ENCODE measurements at places on chromosomes 5 and 9. TPM values are rescaled to one million over a fixed set of nuclear protein-coding genes. Genes with fewer than 3 reads are reported as not detected.

- no peak for DNase-seq
Measured at GRCh38 chr5:115072266-115073064, 97.2 kb downstream of the TRIM36 start.

DNA sequence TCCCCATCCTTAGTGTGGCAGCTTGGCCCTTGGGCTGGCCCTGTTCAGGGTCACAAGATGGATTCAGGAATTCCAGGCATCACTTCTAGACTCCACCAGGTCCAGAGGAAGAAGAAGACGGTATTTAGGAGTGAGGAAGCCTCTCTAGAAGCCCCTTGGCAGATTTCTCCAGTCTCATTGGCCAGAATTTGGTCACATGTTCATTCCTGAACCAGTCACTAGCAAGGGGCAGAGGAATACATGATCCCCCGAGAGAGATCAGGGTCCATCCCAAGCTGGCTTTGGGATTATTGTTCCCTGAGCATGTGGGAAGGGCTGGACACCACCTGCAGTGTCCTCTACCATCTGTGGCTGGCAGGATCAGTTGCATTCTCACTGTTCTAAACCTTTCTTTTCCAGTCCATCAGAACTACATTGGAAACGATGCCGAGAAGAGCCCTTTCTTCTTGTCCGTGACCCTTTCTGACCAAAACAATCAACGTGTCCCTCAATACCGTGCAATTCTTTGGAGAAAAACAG is 48.5 kb downstream of the GARNL3 start:
- DNase-seq = no peak

EDIL3 gene
- 13.8 TPM for total RNA-seq

ROPN1L gene
- 0.95 TPM for total RNA-seq

- peak; percentile 89 for DNase-seq
Measured at GRCh38 chr5:7876867-7877266, 7.9 kb downstream of the MTRR start.

GRCh38 chr5:124790301-124790894 is 44.0 kb upstream of the ZNF608 start:
- DNase-seq = peak; percentile 29

- no peak for DNase-seq
Measured at GRCh38 chr5:145506185-145506850, 328.8 kb downstream of the PRELID2 start.

MGAT1 gene
- 132 TPM for total RNA-seq

All from PC-3 (cell line).